ENCODE measurements at places on chromosomes 16 and 17.

GRCh38 chr16:70162041-70162451, 11.5 kb upstream of the CLEC18C start:
- DNase-seq = no peak

- DNase-seq = peak; percentile 62
Observed at GRCh38 chr16:58661199-58661830, 23.3 kb downstream of the SLC38A7 start.

DNA sequence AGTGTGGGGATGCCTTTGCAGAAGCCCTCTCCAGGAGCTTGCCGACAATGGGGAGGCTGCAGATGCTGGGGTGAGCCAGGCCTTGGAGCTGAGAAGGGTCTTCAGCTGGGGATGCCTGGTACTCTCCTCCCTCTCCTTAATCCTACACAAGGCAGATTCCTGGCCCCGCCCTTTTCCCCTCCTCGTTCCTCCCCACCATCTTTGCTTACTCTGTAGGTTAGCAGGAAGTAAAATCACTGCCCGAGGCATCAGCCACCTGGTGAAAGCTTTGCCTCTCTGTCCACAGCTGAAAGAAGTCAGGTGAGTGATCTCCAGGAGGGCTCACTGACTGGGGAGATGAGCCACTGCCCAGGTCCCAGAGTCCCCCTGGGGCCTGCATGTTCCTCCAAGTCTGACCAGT, 38.7 kb downstream of the NLRC5 start:
- DNase-seq = no peak

DNA sequence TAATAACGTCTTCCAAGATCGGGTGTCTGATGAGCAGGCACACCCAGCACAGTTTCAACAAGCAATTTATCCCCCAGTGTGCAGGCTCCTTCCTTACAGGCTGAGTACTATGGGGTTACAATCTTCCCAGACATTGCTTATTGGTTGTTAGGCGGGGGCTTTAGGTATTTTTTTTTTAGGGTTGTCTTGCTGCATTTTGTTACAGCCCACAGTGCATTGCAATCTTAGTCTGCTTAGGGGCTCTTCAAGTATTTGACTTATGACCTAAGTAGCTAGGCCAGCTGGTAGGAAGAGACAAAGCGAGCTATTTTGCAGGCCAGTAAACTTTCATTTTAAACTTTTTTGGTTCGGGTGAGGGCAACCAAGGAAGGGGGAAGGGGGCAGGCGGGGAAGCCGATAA, 5.8 kb downstream of the PLD6 start:
- no peak for DNase-seq

DNA sequence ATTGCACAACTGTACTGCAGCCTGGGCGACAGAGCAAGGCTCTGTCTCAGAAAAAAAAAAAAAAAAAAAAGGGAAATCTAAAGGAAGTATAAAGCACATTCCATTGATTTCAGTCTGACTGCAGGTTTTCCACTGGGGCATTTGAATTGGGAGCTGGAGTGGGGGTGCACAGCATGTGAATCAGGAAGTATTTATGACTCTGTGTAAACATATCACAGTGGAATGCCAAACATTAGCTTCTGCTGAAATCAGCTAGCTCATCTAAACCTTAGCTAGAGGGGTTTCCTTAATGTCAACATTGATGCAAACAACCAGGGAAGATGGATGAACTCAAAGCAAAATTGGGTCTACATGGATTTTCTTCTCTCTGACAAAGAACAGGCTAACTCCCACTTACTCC, 641.0 kb upstream of the EEF2KMT start:
- DNase-seq = no peak

DNA sequence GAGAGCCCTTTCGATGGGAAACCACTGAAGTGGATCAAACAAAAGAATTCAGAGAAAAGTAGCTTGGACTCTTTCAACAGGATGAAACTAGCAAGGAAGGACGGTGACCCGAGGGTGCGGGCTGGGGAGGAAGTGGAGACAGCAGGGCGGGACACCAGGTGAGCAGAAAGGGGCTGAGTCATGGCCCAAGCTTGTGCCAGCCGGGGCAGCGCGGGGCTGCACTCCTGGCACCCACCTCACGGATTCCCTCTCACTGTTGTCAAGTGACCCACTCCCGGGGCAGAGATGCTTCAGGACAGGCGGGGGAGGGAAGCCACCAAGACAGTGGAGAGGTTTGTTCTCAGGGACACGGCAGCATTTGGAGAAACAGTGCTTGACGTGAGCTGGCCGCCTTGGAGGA, 10.7 kb upstream of the RNF222 start:
- no peak for DNase-seq

DNA sequence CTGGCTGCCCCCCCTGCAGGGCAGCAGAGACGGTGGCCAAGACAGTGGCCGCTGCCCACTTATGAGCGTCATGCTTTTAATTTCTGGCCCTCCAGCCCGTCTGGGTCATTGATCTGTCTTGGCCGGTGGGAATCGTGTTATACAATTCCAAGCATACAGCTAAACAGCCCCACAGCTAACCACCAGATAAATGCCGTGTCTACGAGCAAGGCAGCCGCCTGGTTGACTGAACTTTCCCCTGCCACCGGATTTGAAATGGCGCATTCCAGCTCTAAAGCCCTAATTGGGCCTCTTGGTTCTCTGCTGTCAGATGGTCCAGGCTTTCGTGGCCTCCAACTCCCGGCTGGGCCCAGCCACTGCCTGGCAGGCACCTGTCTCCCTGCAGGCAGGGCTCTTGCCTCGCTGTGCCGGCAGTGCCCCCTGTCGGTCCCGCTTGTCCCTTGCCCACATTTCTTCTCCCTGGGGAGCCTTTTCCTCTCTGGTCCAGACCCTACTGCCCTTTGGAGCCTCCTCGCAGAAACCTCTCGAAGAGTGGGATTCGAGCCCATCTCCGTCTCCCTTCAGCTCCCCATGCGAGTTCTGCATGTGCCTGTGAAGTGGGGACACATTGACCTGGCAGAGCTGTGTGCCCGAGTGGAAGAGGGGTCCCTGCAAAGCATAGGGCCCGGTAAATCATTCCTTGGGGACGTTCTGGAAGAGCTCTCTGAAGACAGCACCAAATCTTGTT, 1.8 kb upstream of the RBFOX3 start:
- DNase-seq = no peak

DNA sequence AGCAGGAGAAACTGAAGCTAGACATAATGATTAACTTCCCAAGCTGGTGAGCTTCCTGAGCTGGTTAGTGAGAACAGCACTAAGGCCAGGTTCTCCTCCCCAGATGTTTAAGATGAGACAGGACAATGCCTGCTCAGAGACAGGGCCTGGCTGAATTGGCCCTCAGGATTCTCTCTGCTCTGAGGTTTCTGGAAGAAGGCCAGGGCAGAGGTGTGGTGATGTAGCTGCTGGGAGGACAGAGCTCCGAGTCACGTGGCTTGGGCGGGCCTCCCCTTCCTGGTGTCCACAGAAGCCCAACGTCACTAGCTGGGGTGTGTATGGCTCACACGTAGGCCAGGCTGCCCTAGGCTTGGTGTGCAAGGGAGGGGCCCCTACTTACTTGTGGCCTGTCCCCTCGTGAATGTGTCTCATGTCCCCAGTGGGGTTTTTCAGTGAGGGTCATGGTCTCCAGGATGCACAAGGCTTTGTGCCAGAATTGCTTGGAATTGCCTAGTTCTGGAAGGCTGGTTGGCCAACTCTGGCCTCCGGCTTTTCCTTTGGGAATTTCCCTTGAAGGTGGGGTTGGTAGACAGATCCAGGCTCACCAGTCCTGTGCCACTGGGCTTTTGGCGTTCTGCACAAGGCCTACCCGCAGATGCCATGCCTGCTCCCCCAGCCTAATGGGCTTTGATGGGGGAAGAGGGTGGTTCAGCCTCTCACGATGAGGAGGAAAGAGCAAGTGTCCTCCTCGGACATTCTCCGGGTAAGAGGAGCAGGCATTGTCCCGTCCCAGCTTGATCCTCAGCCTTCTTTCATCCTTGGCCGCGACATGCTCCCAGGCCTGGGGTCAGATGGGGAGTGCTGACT, 3.4 kb downstream of the NOD2 start:
- no peak for DNase-seq

DNA sequence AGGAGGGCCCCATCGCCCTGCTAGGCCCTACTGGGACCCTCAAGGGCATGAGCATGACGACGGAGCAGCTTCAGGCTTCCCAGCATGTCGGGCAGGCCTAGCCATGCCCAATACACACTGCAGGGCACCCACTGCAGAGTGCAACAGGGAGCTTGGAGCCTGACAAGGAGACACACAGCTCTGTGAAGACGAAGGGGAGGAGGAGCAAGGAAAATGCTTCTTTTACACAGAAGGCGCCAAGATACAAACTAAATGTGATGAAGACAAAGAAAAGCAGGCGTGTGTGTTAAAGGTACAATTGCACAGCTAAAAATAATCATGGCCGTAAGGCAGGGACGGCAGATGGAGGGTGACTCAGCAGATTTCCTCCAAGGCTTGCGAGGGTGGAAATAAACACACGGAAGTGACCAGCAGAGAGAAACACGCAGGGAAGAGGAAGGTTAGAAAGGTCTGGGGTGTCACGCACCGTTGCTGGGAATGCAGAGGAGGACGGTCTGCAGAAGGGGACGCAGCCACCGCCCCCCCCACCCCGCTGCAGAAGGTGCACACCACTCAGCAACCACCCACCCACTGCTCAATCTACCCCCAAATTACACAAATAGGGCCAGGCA, 108.5 kb downstream of the ZNF778 start:
- DNase-seq = no peak

DNA sequence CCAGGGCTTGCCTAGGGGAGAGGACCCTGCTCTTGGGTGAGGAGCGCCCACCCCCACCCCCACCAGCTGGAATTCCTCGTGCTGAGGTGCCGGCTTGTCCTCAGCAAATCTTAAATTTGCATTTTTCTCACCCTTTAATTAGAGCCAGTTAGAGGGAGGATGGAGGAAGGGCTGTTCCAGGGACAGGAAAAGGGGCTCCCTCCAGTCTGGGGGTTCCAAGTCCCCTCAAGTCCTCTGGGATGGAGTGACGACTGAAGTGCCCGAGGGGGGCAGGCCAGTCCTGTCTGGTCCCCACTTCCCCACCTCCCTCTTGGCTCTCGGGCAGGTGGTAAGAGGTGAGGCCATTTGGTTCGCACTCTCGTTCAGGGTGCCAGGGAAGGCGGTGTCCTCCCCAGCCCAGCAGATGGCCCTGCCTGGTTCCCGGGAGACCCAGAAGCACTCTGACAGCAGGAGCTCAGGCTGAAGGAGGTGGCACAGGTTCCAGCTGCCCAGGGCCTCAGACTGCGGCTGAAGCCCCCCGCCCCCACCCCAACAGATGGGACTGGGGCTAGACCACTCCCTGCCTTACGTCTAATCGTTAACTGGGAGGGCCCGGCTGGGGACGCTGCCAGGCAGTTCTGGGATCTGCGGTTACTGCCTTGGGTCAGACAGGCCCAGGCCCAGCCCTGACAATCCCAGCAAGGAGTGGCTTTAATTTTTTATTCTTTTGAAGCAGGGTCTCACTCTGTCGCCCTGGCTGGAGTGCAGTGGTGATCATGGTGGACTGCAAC, 2.2 kb downstream of the RAB26 start:
- DNase-seq = no peak

GRCh38 chr16:3907586-3907985, 27.1 kb upstream of the CREBBP start:
- DNase-seq = no peak

GRCh38 chr16:68356249-68356918, 45.6 kb downstream of the PRMT7 start:
- DNase-seq = no peak

DNA sequence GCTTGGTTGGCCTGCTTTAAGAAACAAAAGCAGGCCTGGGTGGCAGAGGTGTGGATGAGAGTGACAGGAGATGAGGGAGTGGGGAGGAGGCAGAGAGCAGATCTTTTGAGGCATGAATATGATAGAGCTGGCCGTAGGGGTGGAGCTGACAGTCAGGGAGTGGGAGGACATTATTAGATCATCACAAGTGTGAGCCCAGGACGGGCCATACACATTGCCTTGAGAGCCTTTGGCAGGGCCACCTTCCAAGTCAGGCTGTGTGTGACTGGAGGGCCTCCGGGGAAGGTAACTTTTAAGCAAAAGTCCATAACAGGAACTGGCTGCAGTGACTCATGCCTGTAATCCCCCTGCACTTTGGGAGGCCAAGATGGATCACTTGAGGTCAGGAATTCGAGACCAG, 26.3 kb downstream of the GINS3 start:
- no peak for DNase-seq

GRCh38 chr17:18158022-18158600, 25.5 kb upstream of the ALKBH5 start:
- DNase-seq = peak; percentile 68

DNA sequence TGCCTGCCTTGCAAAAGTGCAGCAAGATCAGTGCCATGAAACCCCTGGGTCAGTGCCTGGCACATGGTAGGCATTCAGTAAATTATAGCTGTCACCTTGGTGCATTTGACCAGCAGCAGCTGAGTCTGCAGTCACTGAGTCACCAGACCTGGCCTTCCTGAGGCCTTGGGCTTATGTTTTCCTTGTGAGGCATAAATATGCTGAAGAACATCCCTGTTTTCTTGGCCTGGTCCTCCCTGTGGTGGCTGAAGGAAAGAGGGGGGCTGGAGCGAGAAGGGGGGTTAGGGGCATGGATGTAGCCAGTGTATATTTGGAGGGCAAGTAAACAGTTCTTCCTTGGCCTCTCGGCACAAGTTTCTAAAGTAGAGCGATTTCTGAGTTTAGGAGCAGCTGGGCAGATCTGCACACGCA, 26.5 kb downstream of the EPN2 start:
- DNase-seq = no peak

DNA sequence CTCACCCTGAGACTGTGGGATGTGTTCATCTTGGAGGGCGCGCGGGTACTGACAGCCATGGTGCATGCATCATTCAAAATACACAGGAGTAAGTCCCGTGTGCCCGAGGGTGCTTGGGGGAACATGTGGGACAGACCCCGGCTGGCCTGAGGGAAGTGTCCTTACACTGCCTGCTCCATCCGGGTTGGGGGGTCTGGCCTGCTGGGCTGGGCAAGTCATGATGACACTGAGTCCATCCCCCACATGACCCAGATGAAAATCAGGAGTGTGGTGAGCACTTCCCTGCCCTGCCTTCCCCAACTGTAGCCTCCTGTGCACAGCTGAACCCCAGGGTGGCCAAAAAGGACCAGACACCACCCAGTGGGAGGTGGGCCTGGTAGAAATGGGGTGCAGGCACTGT, 10.8 kb downstream of the TBC1D26 start:
- DNase-seq = no peak

DNA sequence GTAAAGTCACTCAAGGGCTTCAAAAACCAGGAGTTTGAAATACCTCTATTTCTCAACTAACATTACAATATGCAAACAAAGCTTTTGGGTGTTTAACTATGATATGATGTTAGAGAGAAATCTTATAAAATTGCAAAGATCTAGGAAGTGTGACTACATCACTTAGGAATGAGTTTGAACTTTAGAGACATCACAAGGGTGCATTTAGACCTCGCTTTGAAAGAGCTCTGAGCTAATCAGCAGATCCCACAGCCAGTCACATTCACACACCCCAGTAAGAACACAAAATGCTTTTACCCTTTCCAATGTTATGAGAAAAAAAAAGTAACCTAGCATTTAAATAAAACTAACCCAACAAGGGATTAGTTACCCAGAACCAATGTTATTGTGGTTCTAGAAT, 45.2 kb downstream of the HYDIN start:
- no peak for DNase-seq
